ENCODE measurements at places on chromosomes 12 and 14. TPM values are rescaled to one million over a fixed set of nuclear protein-coding genes. Genes with fewer than 3 reads are reported as not detected.

DNA sequence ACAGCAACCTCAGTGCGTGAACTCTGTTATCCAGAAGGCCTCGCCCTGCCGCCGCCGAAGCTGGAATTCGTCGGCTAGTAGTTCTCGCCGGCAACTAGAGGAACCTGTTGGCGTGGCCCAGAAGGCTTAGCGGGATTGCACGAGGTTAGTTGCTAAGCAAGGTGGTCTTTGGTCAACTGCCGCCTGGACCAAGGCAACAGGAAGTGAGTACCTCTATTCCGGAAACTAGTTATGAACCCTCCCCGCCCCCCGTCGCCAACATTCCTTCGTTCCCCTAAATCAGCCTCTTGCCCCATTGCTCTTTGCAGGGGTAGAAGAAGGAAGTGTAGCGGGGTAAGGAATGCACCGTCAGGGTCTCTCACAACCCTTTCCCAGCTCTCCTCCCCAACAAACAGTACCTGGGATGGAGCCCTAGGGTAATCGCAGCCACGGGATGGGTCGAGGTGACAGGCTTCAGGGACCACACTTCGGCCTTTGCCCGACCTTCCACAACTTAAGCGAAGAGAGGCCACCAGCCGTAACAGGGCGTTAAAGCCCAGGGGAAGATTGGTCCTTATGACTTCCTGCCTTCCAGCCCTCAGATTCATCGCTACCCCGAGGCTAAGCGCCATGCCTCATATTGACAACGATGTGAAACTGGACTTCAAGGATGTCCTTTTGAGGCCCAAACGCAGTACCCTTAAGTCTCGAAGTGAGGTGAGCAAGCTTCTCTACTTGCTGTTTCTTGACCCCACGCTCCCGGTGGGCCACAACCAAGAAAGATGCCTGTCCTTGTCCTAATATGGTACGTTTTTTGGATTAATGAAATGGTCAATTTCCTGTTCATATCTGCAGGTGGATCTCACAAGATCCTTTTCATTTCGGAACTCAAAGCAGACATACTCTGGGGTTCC is at the start of gene GMPR2:
Gene GMPR2, plus strand, starts transcription at position 285 of the 893 bp plus-strand sequence. Its CDS starts 325 bp downstream, at position 610.
- peak; percentile 50 for DNase-seq
- H3K36me3 ChIP-seq, result no peaks in the 10 kb centered on the region
- H3K27me3 ChIP-seq, result no peaks in the 10 kb centered on the region
- peak within 1 kb of the TSS; percentile 89 for H3K27ac ChIP-seq
- peaks cover 48% of the 10 kb centered on the region for H3K4me1 ChIP-seq

DNA sequence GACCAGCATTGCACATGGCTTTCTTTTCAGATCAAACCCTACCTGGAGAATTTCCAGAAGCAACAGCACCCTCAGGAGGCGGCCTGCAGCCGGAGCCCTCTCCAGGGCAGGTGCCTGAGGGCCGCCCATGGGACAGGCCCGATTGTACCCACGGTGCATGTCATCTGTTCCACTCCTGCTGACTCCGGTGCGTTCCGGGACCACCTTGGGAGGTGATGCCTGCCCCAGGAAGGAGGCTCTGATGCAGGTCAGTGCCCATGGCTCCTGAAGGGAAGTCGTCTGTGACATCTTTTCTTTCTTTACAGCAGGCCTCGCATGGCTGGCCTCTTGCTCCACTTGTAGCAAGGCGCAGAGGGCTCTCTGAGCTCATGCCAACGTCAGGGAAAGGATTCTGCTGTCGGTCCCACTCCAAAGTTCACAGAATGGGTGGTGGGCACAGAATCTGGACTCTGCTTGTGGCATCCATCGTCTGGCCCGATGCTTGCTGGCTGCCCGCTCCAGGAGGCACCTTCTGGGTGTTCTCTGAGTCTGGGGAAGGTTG is 160.7 kb upstream of the RTL1 start:
- no peak overlapping the region for H3K4me3 ChIP-seq
- no peaks in the 10 kb centered on the region for H3K27me3 ChIP-seq
- H3K36me3 ChIP-seq, result no peaks in the 10 kb centered on the region
- DNase-seq, result no peak
- no peak overlapping the region for H3K27ac ChIP-seq

GRCh38 chr14:92610849-92611271 is 97.3 kb downstream of the RIN3 start:
- no peaks in the 10 kb centered on the region for H3K36me3 ChIP-seq
- no peak overlapping the region for H3K4me3 ChIP-seq
- DNase-seq, result no peak

GRCh38 chr12:121808623-121809022 is 4.8 kb downstream of the SETD1B start:
- no peak overlapping the region for H3K27ac ChIP-seq
- DNase-seq, result peak; percentile 8
- peaks cover 35% of the 10 kb centered on the region for H3K36me3 ChIP-seq
- H3K4me1 ChIP-seq, result peaks cover 58% of the 10 kb centered on the region
- H3K4me3 ChIP-seq, result no peak overlapping the region

- no peak overlapping the region for H3K27ac ChIP-seq
- H3K36me3 ChIP-seq, result no peaks in the 10 kb centered on the region
- peaks cover under 1% of the 10 kb centered on the region for H3K27me3 ChIP-seq
- H3K4me1 ChIP-seq, result no peaks in the 10 kb centered on the region
- no peak overlapping the region for H3K4me3 ChIP-seq
Observed at GRCh38 chr12:131860472-131861260, 32.5 kb downstream of the MMP17 start.

DNA sequence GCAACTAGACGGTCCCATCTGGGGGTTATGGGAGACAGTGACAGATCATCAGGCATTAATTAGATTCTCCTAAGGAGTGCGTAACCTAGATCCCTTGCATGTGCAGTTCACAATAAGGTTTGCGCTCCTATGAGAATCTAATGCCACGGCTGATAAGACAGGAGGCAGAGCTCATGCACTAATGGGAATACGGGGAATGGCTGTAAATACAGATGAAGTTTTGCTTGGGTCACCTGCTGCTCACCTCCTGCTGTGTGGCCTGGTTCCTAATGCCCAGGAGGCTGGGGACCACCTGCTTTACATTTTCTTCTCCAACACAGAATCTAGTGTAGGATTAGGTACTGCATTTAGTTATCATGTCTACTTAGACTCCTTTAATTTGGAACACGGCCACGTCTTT is 49.7 kb upstream of the SAV1 start:
- no peaks in the 10 kb centered on the region for H3K4me1 ChIP-seq
- no peak overlapping the region for H3K27ac ChIP-seq
- no peak overlapping the region for H3K4me3 ChIP-seq
- no peaks in the 10 kb centered on the region for H3K36me3 ChIP-seq
- H3K27me3 ChIP-seq, result no peaks in the 10 kb centered on the region
- DNase-seq, result no peak

DNA sequence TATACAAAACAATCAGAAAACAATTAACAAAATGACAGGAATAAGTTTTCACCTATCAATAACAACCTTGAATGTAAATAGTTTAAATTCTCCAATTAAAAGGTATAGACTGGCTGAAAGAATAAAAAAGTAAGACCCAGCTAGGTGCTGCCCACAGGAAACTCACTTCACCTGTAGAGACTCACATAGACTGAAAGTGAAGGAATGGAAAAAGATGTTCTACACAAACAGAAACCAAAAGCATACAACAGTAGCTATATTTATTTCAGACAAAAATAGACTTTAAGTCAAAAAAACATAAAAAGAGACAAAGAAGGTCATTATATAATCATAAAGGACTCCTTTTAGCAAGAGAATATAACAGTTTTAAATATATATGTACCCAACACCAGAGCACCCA is 152.4 kb upstream of the PWP1 start:
- H3K4me3 ChIP-seq, result no peak overlapping the region
- no peak overlapping the region for H3K27ac ChIP-seq
- H3K4me1 ChIP-seq, result no peaks in the 10 kb centered on the region
- H3K36me3 ChIP-seq, result no peaks in the 10 kb centered on the region
- no peaks in the 10 kb centered on the region for H3K27me3 ChIP-seq
- no peak for DNase-seq

DNA sequence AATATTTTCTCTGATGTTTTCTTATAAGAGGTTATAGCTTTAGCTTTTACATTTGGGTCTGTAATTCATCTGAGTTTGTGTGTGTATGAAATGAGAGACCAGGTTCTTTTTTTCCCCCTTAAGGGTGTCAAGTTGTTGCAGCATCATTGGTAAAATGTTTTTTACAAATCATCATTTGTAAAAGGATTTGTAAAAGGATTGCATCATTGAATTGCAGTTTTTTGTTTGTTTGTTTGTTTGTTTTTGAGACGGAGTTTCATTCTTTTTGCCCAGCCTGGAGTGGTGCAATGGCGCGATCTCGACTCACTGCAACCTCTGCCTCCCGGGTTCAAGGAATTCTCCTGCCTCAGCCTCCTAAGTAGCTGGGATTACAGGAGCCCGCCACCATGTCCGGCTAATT is 31.1 kb downstream of the MAPKAPK5 start:
- DNase-seq, result no peak
- H3K27me3 ChIP-seq, result no peaks in the 10 kb centered on the region
- no peak overlapping the region for H3K27ac ChIP-seq
- no peaks in the 10 kb centered on the region for H3K4me1 ChIP-seq
- H3K4me3 ChIP-seq, result no peak overlapping the region

The TMEM229B gene
- total RNA-seq, result 0.07 TPM

The EPS8 gene
- 27.9 TPM for total RNA-seq

The PLEKHH1 gene
- total RNA-seq, result 3.0 TPM

The MAP4K5 gene
- 43.7 TPM for total RNA-seq

The KRT6C gene
- not detected for total RNA-seq

The LRRC43 gene
- not detected for total RNA-seq

All from gastrocnemius medialis (tissue), 4 donors.